ENCODE measurements at places on chromosomes 4 and X.

- DNase-seq = no peak
Observed at GRCh38 chrX:109840585-109840984, 107.5 kb upstream of the ACSL4 start.

GRCh38 chr4:152920768-152921167 is 15.4 kb upstream of the FHDC1 start:
- DNase-seq = no peak

- DNase-seq = no peak
Observed at GRCh38 chr4:164536814-164537213, 217.1 kb upstream of the SMIM31 start.

GRCh38 chrX:106300239-106300638 is 132.1 kb downstream of the PWWP3B start:
- DNase-seq = no peak

- no peak for DNase-seq
Observed at GRCh38 chrX:134929808-134930207, 61.0 kb upstream of the SMIM10 start.

GRCh38 chr4:15965325-15965724 is 2.4 kb upstream of the FGFBP2 start:
- DNase-seq = no peak

- no peak for DNase-seq
Observed at GRCh38 chr4:141177171-141177570, 43.5 kb upstream of the ZNF330 start.

GRCh38 chr4:150133605-150134004 is 55.4 kb downstream of the DCLK2 start:
- DNase-seq = no peak

- DNase-seq = no peak
Observed at GRCh38 chr4:38663090-38663800, 754 bp upstream of the KLF3 start.

- no peak for DNase-seq
Observed at GRCh38 chr4:177093964-177094363, 215.7 kb upstream of the NEIL3 start.

DNA sequence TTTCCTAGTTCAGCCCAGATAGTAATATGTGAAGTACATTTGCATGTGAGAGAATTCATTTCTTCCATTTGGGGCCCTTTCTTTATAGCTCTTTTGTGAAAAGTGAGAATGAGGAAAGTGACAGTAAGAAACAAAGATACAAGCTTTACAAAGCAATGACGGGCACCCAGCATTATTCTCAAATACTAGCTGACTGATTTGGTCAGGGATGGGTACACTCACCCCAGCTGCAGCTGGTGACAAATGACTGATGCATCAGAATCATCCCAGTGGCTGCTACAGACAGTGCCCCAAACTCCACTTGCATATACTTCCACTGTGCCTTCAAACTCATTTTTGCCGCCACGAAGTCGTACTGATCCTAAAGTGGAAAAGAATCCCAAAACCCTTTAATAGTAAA is 14.8 kb downstream of the PRSS12 start:
- DNase-seq = no peak

- no peak for DNase-seq
Observed at GRCh38 chrX:116272861-116273260, 102.3 kb downstream of the AGTR2 start.

DNA sequence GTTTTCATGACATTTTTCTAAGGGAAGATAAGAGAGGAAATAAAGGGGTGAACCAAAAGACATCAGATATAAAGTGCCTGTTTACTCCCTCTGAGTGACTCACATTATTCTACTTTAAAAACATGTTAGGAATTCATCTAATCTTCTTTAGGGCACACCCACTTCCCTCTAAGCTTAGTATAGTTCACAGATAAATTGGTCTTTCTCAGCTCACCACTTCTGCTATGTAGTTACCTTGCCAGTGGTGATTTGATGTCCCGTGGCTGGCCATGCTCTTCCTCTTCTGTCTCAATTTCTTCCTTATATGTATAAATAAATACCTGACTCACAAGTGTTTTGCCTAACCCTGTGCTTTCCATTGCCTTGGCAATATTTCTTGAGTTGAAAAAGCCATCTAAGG is 96.8 kb downstream of the PDLIM5 start:
- no peak for DNase-seq

DNA sequence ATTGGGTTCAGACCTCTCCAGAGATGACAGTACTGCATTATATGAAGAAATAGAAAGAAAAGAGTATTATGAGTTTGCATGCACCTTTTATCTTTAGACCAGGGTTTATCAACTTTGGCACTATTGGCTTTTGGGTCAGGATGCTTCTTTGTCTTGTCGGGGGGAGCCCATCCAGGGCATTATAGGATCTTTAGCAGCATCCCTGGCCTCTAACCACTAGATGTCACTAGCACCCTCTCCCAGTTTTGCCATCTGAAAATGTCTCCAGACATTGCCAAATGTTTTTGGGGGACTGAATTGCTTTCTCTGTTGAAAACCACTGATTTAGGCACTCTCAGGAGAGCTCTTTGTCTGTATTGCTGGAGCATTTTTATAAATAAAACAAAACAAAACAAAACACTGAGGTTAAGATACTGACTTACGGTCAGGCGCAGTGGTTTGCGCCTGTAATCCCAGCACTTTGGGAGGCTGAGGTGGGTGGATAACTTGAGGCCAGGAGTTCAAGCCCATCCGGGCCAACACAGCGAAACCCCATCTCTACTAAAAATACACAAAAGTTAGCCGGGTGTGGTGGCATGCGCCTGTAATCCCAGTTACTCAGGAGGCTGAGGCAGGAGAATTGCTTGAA is 23.6 kb downstream of the CA5B start:
- DNase-seq = no peak

DNA sequence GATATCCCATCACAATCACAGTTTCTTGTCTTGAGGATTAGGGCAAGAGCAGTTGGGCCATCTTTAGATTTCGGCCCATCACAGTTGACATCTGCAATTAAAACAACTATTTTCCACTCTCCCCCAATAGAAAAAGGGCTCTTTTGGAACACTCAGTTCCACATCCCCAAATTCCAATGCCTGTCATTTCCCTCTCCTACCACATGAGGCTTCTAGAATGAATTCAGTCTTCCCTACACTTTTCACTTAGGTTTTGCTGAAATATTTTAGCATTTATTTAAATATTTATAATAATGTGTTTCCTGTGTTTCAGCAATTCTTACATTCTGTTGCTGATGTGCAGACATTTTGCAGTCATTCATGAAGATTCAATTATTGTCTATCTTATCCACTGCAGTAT is 118.4 kb downstream of the COX18 start:
- no peak for DNase-seq

GRCh38 chrX:44054863-44055601 is 81.8 kb upstream of the NDP start:
- no peak for DNase-seq

- no peak for DNase-seq
Observed at GRCh38 chr4:168853770-168854169, 156.3 kb downstream of the CBR4 start.

DNA sequence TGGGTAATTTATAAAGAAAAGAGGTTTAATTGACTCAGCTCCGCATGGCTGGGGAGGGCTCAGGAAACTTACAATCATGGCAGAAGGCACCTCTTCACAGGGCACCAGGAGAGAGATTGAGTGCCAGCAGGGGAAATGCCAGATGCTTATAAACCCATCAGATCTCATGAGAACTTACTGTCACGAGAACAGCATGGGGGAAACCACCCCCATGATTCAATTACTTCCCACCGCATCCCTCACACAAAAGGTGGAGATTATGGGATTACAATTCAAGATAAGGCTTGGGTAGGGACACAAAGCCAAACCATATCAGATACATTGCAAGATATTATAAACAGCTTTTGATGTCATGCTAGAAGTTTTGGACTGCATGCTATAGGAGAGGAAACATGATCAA is 204.3 kb downstream of the VEGFC start:
- DNase-seq = no peak

DNA sequence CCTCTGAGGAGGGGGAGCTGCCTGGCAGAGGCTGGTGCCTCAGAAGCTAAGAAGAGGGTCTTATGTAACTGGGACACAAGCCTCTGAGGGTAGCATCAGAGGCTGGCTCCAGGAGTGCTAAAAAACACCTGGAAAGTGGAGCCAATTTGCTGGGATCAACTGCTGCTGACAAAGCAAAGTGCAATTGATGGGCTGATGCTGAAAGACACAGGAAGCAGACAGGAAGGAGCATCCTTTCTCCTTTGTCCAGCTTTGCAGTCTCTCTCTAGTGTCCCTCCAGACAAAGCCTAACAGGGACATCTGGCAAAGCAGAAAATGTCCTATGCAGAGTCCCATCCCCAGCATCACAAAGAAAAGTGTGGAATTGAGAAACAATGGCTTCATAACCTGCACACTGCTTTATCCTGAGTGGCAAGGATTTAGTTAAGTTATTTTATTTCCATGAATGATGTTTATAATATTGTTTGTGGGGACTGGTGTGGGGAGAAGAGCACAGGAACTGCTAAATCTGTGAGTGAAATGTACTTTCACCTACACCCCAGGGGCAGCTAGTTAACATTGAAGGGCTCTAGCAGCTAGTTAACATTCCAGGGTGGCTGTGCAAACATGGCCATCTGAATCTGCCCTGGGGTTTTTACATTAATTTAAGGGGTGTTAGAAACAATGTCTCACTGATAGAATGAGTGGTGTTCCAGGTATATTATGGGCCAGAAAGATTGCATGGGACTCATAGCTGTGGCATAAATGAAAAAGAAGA is 25.6 kb upstream of the MBTPS2 start:
- no peak for DNase-seq

DNA sequence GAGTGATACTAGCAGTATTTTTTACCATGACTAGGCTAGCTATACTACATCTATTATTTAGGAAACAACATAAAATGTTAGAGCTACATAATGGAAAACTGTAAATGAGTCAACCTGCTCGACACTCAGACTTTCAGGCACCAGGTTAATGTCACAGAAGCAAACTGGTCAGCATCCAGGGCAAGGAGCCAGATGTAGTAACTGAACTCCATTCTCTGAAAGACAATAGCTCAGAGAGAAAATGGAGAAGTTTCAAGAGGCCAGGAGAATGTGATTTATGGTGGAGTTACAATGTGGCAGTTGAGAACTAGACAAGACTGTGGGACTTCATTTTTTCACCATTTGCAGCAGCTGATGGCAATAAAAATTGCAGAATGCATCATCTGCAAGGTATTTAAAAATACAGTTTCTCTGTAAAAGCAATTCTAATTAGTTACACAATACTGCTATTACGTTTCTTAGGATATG is 342.7 kb upstream of the PABPC4L start:
- DNase-seq = no peak

GRCh38 chr4:123832173-123833026 is 435.8 kb downstream of the SPRY1 start:
- DNase-seq = no peak

DNA sequence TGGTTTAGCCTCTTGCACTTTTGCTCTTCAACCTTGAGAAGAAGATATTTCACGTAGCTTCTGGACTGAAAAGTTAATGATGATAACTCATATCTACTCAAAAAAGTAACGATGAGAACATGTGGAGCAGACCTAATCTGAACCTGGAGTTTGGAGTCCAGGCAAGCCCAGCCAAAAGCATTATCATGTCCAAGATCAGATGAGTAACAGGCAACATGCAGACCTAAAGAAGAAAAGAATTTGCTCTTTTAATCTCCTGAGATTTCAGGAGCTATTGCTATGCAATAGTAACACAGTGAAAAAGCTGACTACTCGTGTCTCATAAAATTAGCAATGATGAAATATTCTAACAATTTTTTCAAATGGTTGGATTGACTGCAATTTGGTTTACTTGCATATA is 21.8 kb upstream of the PPA2 start:
- no peak for DNase-seq

DNA sequence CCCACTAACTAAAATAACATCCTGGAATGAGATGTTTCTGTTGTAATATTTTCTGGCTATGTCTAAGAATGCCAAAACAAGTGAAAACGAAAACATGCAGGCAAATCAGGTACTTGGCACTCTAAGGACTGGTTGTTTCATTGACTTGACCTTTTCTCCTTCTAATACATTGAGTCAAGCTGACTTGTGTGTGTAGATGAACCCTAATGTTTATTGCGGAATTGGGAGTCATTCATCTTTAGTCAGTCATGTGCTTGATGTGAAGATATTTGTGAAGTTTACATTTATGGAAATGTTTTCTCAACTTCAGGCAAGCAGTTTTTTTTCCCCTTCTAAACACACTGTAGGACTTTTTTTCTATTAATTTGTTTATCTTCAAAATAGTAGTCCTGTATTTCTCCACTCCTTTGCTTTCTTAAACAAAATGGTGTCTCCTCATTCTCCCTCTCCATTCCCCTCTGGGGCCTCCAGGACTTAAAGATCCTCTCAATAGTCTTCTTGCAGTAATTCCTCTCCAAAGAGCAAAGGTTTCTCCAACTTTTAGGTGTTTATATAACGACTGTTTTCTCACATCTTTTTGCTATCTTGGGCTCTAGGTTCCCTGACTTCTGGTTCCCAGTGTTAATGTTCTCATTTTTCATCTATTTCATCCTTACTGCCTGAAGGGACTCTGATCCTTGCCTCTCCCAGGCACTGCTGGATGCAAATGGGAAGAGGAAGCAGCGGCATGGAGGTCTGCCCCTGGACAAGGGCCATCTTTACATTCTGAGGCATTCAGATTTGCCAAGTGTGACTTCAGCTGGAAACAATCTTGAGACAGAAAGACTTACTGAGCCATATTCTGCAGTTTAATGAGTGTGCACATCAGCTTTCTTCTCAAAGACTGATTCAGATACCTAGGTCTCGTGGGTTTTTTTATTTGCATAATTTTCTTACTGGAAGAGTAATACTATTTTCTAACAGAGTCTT is 166.4 kb downstream of the ARHGAP6 start:
- DNase-seq = no peak

GRCh38 chrX:102723456-102723855 is 2.9 kb downstream of the GPRASP3 start:
- DNase-seq = no peak

GRCh38 chr4:122959981-122960610 is 37.7 kb upstream of the NUDT6 start:
- DNase-seq = no peak

- no peak for DNase-seq
Observed at GRCh38 chr4:166675411-166675810, 558.9 kb downstream of the SPOCK3 start.

- no peak for DNase-seq
Observed at GRCh38 chr4:6480534-6481088, 8.2 kb upstream of the PPP2R2C start.

GRCh38 chr4:24770032-24770584 is 25.3 kb upstream of the SOD3 start:
- no peak for DNase-seq

- no peak for DNase-seq
Observed at GRCh38 chr4:71377561-71377960, 38.7 kb downstream of the SLC4A4 start.

DNA sequence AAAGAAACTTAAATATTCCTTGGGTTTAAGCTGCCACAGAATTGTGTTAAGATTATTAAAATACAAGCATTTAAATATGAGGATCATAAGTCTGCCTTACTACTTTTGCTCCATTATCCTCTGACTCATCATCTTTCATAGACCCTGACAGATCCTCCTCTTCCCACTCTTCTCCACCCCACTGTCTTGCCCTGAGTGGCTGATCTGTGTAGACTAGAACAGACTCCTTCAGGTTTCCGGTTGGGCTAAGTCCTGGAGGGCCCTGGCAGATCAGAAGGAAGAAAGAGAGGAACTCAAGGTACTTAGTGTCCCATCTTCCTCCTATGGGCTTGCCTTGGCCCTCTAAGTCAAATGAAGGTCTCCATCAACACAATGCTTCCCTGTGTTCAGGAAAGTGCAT is 30.7 kb downstream of the PALLD start:
- no peak for DNase-seq

- DNase-seq = no peak
Observed at GRCh38 chr4:173415092-173415491, 16.2 kb upstream of the SCRG1 start.
